ENCODE measurements at places on chromosomes 1 and 21.

DNA sequence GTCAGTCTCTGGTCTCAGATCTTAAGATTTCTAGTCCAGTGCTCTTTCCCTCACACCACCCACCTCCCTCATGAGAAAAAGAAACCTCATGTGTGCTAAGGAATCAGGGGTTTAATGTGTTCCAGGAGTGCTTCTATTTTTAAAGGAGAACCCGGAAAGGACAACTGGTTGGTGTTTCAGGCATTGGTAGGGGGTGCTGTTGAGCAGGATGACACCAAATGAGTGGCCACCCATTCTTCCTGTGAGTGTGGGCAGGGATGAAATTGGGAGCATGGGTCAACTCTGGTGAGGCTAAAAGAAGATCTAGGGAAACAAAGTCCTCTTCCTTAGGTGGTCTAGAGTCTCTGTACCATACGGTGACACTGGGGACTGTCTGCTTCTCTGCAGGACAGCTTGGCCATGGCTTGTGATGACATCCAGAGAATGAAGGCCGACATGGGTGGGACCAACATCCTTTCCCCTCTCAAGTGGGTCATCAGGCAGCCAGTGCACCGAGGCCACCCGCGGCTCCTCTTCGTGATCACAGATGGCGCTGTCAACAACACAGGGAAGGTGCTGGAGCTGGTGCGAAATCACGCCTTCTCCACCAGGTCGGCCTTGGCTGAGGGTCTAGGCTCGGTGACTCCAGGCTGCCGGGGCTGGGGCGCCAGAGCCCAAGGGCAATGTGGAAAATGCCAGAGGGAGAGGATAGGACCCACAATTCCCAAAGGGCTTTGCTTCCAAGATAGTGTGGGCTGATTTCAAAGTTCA is 39.3 kb downstream of the VWA5B1 start:
- DNase-seq, result no peak

- DNase-seq, result no peak
Measured at GRCh38 chr1:211630236-211631081, 45.0 kb downstream of the NEK2 start.

- no peak for DNase-seq
Measured at GRCh38 chr1:111402083-111402482, 25.5 kb downstream of the OVGP1 start.

DNA sequence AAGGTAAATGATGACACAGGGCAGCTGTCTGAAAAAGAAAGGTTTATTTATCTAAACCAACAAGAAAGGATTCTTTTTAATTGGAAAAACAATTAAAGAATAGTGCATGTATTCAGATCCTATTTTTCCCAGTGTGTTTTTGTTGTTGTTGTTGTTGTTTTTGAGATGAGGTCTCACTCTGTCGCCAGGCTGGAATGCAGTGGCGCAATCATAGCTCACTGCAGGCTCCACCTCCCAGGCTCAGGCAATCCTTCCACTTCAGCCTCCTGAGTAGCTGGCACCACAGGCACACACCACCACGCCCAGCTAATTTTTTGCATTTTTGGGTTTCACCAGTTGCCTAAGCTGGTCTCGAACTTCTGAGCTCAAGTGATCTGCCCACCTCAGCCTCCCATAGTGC is 22.1 kb downstream of the NEK2 start:
- no peak for DNase-seq

DNA sequence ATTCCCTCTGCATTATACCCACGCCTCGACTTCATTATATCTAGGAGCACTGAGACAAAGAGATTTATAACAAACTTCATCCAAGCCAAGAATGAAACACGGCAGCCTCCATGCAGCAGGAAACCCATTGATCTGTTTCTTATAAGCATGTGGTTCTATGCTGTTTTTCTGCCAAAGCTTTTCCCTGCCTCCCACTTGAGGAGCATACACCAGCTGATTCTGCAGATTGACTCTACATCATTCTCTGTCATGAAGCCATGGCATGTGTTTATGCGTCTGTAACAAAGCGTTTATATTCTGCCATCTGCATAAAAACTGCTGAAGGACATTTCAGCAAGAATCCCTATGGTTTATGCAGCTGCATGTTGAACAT is 102.0 kb downstream of the CYYR1 start:
- no peak for DNase-seq

DNA sequence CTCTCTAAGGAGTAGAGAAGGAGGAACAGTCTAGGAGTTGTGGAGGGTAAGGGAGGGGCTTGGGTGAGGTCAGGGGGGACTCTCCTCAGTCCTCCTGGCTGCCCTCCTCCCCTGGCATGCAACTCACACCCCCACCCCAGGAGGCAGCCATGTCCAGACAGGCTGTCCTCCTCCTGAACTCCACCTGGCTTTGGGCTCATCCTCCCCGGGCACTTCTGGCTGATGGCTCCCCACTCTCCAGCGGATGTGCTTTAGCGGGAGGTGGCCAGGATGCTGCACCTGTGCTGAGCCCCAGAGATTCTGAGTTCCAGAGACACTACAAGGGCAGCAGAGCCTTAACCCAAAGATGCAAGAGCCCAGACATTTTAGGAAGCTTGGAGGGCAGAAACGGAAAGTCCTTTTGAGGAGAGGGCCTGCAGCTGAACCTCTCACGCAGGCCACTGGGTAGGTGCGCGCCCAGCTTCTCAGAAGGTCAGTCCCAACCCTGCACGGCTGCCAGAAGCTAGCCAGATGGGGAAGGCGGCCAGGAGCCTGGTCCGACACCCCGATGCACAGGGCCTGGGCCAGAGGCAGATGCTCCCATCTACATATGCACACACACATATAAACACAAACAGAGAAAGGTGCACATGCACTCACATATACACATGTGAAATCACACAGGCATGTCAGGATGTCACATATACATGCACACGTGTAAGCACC is 83.4 kb downstream of the PDE9A start:
- DNase-seq, result no peak

- no peak for DNase-seq
Measured at GRCh38 chr1:196063952-196064351, 544.3 kb downstream of the KCNT2 start.

DNA sequence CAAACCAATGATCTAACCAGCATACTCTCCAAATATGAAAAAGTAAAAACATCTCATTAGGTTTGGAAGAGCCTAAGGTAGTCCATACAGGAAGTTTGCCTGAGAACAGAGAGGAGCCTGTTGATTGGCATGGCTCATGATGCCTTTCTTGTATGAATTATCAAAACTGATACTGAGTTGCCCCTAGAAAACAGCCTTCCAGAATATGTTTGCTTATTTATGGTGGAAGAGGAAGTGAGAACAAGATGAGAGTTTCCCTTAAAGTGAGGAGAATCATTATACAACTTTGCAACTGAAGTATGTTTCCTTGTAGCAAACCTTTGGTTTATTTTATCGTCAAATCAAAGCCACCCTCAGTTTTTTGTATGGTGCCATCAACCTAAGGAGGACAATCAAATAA is 23.8 kb upstream of the KIAA1614 start:
- DNase-seq, result no peak

DNA sequence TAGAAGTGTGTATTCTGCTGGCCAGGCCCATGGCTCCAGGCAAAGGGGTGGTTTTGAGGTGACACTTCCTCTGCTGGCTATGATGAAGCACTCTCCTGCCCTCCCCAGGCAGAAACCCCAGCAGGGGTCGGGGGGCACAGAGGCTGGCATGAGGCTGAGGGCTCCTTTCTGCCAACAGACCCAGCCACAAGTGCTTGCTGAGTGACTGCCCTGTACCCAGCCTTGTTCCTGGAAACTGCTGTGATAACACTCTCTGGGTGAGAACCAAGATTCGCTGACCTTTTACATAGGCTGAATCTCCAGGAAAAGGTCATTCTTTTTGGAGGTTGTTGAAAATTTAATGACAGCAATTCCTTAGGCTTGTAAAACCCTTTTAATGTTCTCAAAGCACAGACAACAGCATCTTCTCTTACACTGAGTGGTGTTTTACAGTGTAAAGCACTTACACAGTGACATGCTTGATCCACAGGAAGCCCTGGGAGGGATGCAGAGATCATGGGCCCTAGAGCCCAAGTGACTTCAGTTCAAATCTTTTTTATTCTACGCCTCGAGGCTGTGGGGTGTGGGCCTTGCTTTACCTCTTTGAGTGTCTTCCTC is 155.5 kb upstream of the FGGY start:
- DNase-seq, result no peak

GRCh38 chr1:11394592-11395245 is 84.2 kb upstream of the DISP3 start:
- no peak for DNase-seq

- DNase-seq, result no peak
Measured at GRCh38 chr1:165173409-165173808, 183.1 kb downstream of the LMX1A start.

DNA sequence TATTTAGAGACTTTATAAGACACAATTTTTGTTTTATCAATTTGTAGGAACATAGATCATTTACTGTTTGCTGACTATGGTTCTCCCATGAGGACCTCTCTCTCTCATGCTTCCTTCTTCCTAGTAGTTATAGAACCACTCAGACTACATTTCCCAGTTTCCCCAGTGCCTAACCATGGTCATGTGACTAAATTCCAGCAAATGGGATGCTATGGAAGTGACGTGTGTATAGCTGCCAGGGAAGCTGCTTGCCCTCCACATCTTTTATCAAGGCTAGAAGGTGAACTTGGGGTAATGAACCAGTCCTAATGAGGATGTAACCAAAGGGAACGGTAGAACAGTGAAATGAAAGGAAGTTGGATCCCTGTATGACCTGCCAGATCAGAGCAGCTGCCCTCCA is 184.0 kb downstream of the MIS18A start:
- DNase-seq, result no peak

DNA sequence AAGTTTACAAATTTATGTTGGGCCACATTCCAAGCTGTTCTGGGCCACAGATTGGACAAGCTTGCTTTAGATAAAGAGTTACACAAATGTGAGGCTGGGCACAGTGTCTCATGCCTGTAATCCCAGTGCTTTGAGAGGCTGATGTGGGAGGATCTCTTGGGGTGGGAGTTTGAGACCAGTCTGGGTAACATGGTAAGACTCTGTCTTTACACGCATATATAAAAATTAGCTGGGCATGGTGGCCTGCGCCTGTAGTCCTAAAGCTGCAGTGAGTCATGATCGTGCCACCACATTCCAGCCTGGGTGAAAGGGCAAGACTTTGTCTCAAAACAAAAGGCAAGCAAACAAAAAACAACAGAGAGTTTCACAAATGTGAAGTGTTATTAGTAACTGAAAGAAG is 5.9 kb upstream of the VCAM1 start:
- no peak for DNase-seq

All from central memory CD4-positive, alpha-beta T cell (primary cell).